ENCODE measurements at places on chromosomes 16 and 17. TPM values are rescaled to one million over a fixed set of nuclear protein-coding genes. Genes with fewer than 3 reads are reported as not detected.

MT1B gene
- not detected for total RNA-seq

RAB26 gene
- total RNA-seq, result 4.2 TPM

- peaks cover 63% of the 10 kb centered on the region for H3K4me1 ChIP-seq
- H3K27me3 ChIP-seq, result no peaks in the 10 kb centered on the region
- H3K4me3 ChIP-seq, result no peak overlapping the region
- H3K36me3 ChIP-seq, result no peaks in the 10 kb centered on the region
- DNase-seq, result no peak
- no peak overlapping the region for H3K27ac ChIP-seq
Measured at GRCh38 chr16:3798838-3799237, 81.5 kb upstream of the TRAP1 start.

DNA sequence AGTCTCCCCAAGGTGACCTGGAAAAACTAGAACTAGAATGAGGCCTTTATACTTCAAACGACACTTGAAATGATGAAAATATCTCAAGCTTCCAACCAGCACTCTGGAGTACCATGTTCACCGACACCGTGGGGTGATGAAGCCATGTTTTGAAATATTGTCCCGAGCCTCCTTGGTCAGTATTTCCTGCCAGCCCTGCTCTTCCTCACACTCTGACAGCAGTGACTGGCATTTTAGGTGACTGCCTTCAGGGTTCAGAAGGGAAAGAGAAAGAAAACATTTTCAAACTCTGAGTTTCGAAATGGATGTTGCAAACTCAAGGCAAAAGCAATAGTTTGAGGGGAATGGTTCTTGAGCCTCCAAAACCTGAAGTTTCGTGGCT, 39.3 kb upstream of the IRX6 start:
- no peaks in the 10 kb centered on the region for H3K27me3 ChIP-seq
- no peak overlapping the region for H3K4me3 ChIP-seq
- H3K36me3 ChIP-seq, result no peaks in the 10 kb centered on the region
- no peak overlapping the region for H3K27ac ChIP-seq
- no peaks in the 10 kb centered on the region for H3K4me1 ChIP-seq
- DNase-seq, result no peak

DNA sequence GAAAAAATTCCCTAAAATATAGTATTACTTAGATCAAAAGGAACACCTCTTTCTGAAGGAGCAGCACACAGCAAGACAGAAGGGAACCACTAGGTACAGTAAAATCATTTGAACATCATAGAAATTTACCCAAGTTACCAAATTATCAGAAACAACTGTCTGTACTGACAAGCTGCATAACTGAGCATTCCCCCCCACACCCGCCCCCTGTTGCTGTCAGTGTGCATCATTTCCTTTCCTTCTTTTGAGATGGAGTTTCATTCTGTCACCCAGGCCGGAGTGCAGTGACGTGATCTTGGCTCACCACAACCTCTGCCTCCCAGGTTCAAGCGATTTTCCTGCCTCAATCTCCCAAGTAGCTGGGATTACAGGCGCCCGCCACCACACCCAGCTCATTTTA, 120.7 kb downstream of the TRIM37 start:
- DNase-seq, result no peak
- H3K27ac ChIP-seq, result no peak overlapping the region
- no peaks in the 10 kb centered on the region for H3K36me3 ChIP-seq
- H3K4me1 ChIP-seq, result no peaks in the 10 kb centered on the region

DNA sequence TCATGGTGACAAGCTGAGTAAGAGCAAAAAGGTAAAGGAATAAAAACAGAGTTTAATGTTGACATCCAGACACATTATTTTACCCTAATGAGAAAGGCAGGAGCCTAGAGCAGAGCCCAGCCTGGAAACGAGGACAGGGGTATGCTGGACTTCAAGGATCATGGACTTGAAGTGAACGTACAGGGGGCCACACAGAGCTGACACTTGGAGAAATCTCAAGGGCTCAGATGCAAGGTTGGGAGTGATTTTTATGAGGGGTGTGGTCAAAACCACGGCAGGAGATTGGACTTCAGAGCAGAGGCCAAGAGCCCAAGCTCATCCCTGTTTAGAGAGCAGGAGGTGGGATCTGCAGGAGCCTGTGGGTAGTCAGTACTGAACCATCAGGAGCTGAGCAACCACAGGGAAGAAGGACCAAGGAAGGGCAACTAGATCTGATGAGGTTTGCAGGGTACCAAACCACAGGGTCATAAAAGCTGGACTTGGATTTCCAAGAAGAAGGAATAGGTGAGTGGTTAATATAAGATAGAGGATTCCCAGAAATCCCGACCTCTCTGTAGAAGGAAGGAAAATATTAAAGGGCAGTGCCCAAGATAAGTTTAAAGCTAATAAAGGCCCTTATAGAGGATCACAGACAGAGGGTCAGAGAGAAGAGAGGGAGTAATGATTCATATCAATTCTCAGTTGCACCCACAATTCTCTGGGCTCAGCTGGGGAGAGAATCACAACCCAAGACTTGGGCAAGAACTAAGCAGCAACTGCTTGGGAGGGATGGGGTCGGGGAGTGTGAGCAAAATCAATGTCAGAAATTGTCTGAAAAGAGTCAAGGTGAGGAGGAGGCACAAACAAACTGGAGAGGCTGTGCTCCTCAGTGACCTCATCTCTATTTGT, 331.7 kb downstream of the SOX9 start:
- H3K27ac ChIP-seq, result no peak overlapping the region
- no peaks in the 10 kb centered on the region for H3K27me3 ChIP-seq
- no peak for DNase-seq
- no peaks in the 10 kb centered on the region for H3K4me1 ChIP-seq
- no peaks in the 10 kb centered on the region for H3K36me3 ChIP-seq
- no peak overlapping the region for H3K4me3 ChIP-seq

DNA sequence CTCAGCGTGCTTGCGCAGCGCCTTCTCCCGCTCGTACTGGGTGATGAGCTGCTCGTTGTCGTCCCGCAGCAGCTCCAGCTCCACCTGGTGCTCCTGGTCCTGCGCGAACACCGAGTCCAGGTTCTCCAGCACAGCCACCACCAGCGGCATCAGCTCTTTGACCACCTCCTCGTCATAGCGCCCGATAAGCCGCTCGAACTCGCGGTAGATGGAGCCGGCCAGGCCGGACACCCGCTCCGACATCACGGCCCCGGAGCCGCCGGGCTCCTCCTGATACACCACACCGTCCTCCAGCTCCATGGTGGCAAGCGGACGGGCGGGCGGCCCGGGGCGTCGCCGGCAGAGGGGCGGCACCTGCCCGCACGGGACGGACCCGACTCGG, 320 bp downstream of the SPAG9 start:
- no peaks in the 10 kb centered on the region for H3K36me3 ChIP-seq
- no peaks in the 10 kb centered on the region for H3K27me3 ChIP-seq
- H3K4me1 ChIP-seq, result peaks cover 24% of the 10 kb centered on the region
- H3K4me3 ChIP-seq, result peak overlapping the region; percentile 95

GRCh38 chr16:23491490-23492391, 18.6 kb downstream of the GGA2 start:
- H3K36me3 ChIP-seq, result peaks cover 51% of the 10 kb centered on the region
- no peaks in the 10 kb centered on the region for H3K27me3 ChIP-seq
- no peak overlapping the region for H3K4me3 ChIP-seq

Measured in esophagus squamous epithelium (tissue), 5 donors.